ENCODE measurements at places on chromosomes 16 and 17.

GRCh38 chr17:351875-352420 lies 659 bp downstream of the RPH3AL start:
- no peak for DNase-seq

GRCh38 chr16:11742093-11742535 lies 543 bp downstream of the TXNDC11 start:
- DNase-seq: peak; percentile 51

GRCh38 chr17:39634384-39634871 lies 2.5 kb upstream of the STARD3 start:
- peak; percentile 54 for DNase-seq

- DNase-seq: no peak
Observed at GRCh38 chr17:17350491-17351355, 47.5 kb downstream of the NT5M start.

- DNase-seq: peak; percentile 26
Observed at GRCh38 chr16:12613131-12613991, 190.3 kb downstream of the CPPED1 start.

- no peak for DNase-seq
Observed at GRCh38 chr17:72090108-72090507, 30.7 kb upstream of the SOX9 start.

DNA sequence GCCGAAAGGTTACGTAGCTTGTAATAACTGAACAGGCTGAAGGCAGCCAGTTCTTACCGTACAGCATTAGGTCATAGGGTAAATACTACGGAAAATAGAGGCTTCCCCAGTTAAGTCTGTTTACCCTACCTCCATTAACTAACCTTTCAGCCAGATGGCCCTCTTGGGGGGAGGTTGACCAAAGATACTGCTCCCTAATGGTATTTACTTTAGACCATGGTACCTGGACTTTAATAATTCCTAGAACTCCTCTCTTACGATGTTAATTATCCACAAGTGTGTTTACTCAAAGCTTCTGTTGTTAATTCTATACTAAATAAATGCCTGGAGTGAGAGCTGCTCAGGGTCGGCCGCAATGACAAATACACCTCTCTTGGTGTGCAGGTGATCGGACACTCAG lies 9.8 kb upstream of the ADAT1 start:
- DNase-seq: no peak

GRCh38 chr17:14815079-14815478 lies 450.0 kb downstream of the PMP22 start:
- no peak for DNase-seq

GRCh38 chr17:2708585-2709182 lies 2.9 kb downstream of the CLUH start:
- DNase-seq: no peak

GRCh38 chr17:50923611-50924010 lies 57.5 kb upstream of the TOB1 start:
- no peak for DNase-seq

GRCh38 chr17:30290696-30291542 lies 825 bp downstream of the BLMH start:
- peak; percentile 49 for DNase-seq

DNA sequence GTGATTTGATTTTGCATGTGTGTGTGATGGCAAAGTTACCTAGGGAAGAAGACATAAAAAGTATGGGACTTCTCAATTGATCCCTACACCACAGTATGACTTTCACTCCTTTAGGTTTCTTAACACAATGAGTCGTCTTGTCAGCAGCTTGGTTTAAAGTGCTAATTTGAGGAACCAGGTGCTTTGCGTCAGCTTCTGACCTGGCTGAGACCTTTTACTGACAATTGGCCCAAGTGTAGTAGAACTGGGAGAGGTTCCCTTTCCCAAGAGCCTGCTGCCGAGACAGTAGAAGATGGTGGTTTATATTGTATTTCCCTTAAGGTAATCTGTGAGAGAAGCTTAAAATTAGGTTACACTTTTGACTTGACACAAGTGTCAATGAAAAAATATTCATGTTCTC lies 54.9 kb downstream of the LDHD start:
- DNase-seq: no peak

- DNase-seq: peak; percentile 35
Observed at GRCh38 chr17:49361129-49361901, 735 bp downstream of the ZNF652 start.

GRCh38 chr17:76246080-76247066 lies 6.1 kb upstream of the RNF157 start:
- peak; percentile 79 for DNase-seq

GRCh38 chr16:85610059-85610445 lies 3.1 kb upstream of the GSE1 start:
- DNase-seq: no peak

- DNase-seq: no peak
Observed at GRCh38 chr16:23146877-23147601, 2.2 kb downstream of the USP31 start.

GRCh38 chr17:70365091-70365583 lies 195.8 kb downstream of the KCNJ2 start:
- peak; percentile 82 for DNase-seq

GRCh38 chr17:5282642-5283217 lies 646 bp downstream of the RABEP1 start:
- no peak for DNase-seq

DNA sequence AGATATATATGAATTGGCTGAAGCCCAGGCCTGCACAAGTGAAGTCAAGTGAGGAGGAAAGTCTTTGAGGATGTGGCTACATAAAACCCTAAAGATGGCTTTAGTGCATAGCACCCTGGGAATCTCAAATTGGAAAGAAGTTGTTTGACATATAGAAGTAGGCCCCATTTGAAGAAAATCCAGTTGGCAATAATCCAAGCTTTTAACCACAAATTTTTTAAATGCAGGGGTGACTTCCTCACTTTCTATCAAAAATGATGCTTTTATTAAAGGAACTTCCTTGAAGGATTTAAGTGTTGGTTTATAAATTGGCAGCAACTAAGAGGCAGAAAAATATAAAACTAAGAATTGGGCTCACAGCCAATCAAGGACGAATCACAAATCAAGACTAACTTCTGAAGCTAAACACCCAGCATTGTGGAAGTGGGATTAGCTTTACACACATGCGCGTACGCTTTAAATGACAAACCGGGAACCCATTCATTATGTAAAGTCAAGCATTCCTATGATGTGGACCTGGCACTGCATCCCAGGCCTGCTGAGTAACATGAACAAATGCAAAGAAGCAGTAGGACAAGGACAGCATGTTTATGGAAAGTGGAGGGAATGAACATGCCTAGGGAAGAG lies 63.3 kb downstream of the NOG start:
- DNase-seq: no peak

GRCh38 chr17:75552425-75553294 lies 27.2 kb downstream of the LLGL2 start:
- DNase-seq: no peak

DNA sequence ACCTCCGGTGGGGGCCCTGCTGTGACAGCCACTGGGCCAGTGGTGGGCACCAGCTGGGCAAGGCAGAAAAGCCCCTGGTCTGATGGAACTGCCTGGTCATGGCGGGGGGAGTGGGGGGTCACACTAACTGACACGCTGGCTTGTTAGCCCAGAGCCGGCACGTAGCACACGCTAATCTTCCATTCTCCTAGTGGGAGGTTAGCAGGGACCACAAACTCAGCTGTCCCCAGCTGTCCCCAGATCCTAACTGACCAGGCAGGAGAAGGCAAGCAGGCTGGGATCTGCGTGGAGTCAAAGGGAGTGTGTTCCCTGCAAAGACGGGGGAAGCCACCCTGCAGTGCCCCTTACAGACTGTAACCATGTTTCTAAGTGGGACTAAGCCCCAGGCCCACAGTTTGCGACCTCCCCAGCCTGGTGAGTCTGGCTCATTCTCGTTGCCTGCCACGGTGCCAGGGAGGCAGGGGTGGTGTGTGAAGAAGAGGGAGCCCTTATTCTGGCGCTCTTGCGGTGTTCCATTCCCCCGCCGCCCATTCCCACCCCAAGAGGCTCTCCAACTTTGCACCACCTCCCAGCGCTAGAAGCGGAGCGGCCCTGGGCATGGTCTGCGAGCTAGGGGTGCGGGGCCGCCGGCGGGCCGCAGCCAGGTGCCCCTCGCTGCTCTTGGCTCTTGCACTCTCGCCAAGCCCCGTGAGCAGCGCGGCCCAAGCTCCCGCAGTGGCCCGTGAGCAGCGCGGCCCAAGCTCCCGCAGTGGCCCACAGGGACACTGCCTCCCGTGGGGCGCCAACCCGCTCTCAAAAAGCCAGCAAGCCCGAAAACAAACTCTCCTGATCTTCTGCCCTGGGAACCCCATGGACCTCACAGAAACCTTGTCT lies 12.1 kb upstream of the ZNF423 start:
- no peak for DNase-seq

- DNase-seq: peak; percentile 12
Observed at GRCh38 chr16:81003610-81004460, 2.9 kb downstream of the CMC2 start.

DNA sequence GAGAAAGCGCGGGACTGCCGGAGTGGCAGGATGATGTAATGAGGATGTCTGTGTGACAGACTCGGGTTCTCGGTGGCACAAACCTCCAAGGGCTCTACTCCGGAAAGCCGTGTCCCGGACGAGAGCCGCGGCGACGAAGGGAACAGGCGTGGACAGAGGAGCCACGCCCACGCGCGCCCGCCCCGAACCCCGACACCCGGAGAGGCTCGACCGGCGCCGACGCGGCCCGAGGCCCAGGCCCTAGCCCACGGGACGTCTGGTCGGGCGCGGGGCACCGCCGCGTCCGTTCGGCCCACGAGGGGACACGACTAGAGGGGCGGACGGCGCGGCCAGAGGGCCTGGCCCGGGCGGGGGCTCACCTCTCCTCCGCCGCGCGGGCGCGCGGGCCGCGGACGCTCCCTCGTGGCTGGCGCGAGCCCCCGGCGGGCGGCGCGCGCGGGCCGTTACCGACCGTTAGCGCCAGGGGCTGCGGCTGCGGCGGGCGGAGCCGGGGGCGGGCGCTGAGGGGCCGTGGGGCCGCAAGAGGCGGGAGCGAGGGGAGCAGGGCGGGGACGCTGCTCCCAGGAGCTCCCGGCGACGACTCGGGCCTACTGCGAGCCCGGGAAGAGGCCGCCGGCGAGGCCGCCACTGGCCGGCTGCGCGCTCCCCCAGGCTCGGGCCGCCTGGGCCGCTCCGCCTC lies 2.1 kb upstream of the IRX5 start:
- DNase-seq: peak; percentile 59

- DNase-seq: no peak
Observed at GRCh38 chr16:1949507-1949906, 5.0 kb downstream of the RPL3L start.

GRCh38 chr16:80191928-80192327 lies 348.9 kb upstream of the DYNLRB2 start:
- DNase-seq: no peak

GRCh38 chr17:28204751-28205150 lies 114.2 kb upstream of the TMEM97 start:
- no peak for DNase-seq

DNA sequence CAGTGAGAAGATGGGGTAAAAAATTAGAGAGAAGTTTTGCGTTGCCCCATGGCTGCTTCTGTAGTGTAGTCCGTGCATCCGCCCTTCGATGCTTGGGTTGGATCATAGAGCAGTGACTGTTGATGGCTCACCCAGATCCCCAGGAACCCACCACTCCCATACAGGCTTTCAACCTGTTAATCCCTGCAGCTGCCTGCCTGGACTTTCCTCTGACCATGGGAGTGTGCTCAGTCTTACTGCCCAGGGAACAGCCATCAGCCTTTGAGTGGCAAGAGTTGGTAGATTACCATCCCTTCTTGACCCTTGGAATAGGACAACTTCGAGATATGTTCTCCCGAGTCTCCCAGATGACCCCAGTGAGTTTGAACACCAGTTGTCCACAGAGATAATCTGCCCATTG lies 299.5 kb upstream of the HSBP1 start:
- no peak for DNase-seq

DNA sequence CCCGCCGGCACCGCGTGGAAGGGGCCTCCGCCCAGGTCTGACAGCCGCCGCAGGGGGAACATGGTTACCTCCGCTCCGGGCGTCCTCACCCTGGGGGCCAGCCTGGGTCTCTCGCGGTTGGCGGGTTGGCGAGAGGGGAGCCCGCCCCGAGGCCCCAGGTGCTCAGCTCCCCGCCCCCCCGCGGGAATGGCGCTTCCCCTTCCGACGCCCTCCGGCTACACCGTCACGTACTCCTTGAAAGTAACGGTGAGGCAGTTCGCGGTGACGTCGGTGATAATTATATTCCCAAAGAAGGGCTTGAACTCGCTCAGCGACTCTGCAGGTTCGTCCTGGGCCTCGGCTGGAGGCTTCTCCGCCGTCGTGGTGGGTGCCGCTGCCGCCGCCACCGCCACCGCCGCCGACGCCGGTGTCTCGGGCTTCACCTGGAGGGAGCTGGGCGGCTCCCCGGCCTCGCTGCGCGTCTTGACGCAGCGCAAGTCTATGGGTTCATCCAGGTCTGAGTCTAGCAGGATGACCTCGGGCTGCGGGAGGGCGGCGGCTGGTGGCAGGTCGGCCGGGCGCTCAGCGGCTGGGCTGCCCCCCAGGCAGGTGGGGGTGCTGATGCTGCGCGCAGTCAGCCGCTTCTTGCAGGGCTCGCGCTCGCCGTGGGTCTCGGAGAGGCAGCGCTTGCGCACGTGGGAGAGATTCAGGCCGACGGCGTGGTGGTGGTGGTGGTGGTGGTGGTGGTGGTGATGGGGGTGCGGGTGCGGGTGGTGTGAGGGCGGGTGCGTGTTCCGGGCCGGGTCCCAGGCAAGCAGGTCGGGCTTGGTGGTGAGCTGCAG lies 5.3 kb downstream of the CBX4 start:
- no peak for DNase-seq

- no peak for DNase-seq
Observed at GRCh38 chr17:2222901-2223616, 80.5 kb downstream of the SMG6 start.

DNA sequence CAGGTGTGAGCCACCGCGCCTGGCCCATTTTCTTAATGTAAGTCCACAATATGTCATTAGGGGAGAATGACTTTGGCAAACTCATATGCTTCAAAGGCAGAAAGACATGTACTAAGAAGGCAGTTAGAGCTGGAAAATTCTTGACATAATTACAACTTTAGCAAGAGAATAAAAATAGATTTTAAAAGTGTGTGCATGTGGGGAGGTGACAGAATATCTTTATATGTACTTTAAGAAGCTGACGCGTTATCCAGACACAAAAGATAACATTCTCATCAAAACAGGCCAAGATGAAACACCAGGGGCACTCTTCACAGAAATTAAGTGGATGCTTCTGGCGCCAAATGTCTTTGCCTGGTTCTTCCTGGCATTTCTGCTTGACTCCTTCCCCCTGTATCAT lies 28.2 kb downstream of the GJC1 start:
- no peak for DNase-seq

Measured in suppressor macrophage (primary cell).